ENCODE measurements at places on chromosomes 16 and 17.

DNA sequence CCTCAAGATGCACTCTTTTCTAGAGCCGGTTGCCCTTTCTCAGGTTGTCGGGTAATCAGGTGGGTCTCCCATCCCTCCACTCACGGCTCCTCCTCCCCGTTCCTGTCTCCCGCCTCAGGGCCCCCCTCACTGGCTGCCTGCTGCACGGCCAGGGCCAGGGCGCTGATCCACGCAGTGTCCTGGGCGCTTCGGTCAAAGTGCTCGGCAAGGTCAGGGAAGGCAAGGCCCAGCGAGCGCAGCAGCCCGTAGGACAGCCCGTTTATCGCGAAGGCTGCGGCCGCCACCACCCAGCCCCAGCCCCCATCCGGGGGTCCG, 753 bp downstream of the SLC16A11 start:
- DNase-seq = no peak

DNA sequence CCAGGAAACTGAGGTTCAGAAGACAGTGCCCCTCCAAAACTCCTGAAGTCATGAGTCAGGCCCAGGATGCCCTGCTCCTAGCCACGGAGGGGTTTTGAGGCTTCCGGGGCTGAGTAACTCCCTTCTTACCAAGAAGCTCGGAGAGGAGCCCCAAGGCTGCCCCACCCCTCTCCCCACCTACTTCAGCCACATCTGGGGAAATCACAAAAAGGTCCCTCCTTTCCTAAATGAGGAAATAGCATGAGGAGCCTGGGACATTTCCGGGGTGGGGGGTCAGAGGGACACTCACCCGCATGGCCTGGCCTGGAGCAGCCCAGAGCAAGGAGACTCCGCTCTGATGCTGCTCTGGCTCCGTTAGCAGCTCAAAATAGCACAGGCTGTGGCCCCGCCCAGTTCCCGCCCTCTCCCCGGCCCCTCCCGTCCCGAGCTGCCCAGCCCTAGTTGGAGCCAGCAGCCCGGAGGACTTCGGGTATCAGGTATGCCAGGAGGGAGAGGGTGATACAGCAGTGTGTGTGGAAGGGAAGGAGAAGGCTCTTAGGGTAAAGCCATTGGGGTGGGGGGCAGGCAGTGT, 40.1 kb downstream of the MYO18A start:
- DNase-seq = no peak

DNA sequence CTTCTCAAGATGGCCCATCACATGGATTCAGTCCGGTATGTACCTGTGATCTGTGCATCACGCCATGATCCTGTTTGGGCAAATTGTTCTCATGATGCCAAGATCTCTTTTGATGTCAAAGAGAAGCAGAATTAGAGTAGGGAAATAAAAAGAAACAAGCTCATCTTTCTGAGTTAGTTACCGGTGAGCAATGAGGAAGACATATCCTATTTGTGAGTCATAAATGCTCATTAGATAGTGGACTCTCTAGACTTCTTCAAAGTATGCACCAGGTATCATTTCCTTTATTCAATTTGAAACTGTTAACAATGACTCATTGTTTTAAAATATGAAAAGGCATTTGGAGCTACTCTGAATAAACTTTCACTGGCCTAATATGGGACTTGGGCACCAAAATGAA, 8.0 kb upstream of the KRTAP4-12 start:
- peak; percentile 23 for DNase-seq

DNA sequence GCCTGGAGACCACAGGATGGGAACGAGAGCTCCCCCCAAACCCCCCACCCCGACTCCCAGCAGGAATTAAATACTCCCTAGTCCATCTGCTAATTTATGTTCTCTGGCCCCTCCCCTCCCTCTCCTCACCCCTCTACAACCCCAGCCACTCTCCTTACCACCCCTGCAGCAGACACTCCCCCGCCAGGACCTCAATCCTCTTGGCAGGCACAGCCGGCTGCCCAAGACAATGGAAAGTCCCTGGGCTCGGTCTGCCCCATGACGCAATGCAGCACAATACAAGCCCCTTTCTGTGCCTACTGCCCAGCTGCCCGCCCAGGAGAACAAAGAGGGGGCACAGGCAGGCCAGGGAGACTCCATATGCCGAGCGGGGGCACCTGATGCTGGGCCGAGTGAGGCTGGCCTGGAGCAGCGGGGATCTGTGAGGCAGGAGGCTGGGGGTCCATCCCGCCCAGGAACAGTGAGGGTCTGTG, 30.3 kb upstream of the CDC42EP4 start:
- DNase-seq = peak; percentile 5

GRCh38 chr16:57051696-57052228, 40.6 kb upstream of the CPNE2 start:
- DNase-seq = no peak
